ENCODE measurements at places on chromosomes 7 and 10. TPM values are rescaled to one million over a fixed set of nuclear protein-coding genes. Genes with fewer than 3 reads are reported as not detected.

- DNase-seq: no peak
Observed at GRCh38 chr7:134470864-134471263, 12.0 kb upstream of the AKR1B1 start.

DNA sequence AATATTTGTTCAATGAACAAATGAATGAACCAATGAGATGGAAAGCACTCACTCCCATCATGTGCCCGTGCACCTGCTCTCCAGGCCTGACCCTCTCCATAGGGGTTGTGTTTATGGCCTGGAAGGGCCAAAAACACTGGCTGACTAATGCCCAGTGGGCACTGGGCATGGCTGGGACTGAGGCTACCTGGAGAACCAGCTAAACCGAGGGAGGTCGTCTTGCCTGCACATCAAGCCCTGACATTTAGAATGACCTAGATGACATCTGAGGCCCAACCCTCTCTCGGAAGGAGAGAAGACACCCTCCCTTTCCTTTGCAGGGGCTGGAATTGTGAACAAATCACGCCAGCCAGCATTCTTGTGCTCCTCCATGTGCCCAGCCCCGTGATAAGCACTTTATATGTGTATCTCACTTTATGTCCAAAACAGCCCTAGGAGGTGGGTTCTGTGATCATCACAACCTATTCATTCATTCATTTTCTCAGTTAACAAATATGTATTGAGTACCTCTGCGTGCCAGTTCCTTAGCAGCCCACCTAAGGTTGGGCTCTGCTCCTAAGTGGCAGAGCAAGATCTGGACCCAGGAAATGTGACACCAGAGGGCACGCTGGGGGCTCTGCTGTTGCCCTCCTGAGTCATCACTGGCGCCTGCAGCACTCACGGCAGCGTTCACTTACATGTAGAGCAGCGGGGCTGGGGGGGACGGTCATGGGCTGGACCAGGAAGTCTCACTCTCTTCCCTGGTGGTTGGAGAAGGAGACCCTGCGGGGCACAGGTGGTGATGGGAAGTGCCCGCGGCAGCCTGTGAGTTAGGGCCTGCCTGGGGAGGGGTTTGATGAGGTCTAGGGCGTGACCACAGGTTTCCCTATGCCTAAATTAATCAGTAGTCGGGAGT, 52.0 kb downstream of the TSPAN15 start:
- DNase-seq: no peak

The CUBN gene
- 2.1 TPM for total RNA-seq

- DNase-seq: no peak
Observed at GRCh38 chr7:106070567-106071254, 41.4 kb downstream of the SYPL1 start.

DNA sequence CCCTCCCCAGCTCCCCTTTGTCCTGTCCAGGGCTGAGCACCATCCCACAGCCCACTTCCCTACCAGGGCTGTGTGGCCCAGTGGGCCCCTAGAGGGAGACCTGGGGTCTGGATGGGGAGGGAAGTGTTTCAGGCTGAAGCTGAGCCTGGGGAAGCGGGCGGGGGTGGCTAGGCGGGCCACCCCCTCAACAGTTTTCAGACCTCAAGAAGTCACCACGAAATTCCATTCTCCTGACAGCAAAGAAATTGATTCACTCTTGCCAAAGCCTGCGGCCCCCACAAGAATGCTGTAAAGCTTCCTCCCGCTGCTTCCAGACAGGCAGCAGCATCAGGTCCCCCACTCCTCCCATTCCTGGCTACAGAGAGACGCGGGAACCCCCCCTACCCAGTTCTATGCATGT, 2.5 kb upstream of the LFNG start:
- no peak for DNase-seq

DNA sequence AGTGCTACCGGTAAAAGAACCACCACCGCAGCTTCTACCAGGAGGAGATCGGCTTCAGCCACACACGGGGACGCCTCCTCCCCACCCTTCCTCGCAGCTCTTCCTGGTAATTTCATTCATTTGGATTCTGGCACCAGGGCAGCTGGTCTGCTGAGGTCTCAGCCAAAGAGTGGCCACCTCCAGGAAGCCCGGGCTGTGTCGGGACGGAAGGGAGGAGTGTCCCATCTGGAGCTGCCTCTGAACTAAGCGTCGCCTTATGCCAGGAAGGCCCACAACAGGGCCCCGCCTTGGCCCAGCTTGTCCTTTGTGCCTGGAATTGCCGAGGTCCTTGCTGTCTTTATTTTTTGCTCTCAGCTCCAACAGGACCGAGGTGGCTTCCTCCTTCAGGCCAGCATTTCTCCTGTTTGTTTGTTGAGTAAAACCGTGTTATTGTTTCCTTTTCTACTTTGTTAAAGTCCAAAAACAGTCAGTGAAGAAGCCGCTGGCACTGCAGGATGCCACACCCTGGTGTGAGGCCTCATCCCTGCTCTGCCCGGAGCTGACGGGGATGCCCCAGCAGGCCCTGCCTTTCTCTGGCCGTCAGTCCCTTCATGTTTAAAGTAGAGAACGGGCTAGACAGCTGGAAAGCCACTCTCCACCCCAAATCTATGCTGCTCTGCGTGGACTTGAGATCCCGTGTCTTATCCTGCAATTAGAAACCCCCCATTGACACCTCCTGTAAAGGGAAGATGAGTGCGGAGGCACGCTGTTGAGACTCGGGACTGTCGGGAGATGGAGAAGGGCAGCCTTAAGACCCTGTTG, 24.5 kb upstream of the TTYH3 start:
- no peak for DNase-seq

- no peak for DNase-seq
Observed at GRCh38 chr7:134403062-134403461, 55.8 kb downstream of the AKR1B1 start.

- DNase-seq: no peak
Observed at GRCh38 chr10:72037266-72037665, 51.1 kb downstream of the SPOCK2 start.

- DNase-seq: no peak
Observed at GRCh38 chr7:107051376-107051775, 6.9 kb downstream of the PRKAR2B start.

DNA sequence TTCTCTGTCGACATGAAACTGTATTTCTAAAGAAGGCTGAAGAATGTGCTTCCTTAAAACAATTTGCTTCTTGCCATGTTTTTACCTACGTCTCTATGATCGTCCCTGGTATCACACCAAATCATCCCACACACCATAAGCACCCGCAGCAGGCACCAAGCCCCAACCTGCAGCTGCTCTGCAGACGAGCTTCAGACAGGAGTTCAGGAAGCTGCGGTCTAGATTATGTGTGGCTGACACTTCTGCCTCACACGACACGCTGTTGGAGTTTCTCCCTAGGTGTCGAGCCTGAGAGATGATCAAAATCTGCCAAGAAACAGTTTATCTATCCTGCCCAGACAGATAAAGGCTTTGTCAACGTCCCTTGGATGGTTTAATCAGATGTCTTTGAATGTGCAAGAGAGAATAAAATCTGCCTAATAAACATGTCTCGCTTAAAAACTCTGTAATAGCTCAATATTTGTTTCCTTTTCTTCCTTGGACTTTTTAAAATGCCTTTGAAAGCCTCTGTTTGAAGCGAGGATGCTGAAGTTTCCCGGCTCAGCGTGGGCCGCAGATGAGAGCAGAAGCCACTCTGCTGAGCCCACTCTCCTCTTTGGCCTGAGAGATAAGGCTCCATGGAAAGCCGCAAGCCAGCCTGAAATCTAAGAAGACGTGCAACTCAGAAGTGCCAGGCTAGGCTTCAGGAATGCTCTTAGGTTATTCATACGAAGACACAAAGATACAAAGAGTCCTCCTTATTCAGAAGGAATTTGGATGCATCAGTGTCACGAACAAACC, 158.3 kb upstream of the PFKP start:
- no peak for DNase-seq

The WNT2 gene
- not detected for total RNA-seq

DNA sequence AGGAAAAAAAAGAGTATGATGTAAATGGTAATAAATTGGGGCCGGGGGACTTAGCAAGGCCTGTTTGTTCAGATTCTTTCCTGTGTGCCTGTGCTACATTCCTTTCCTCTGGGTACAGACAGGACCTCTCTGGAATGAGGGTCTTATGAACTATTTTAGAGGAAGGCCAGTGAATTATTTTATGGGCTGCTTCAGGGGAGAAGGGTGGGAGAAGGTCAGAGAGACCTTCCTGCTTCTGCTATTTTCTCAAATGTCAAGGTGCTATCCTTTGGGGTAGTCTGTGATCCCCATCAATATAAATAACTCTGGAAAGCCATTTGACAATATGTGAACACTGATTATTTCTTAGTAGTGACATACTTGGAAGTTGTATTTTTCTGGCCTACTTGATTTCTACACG, 426.5 kb downstream of the SH2D4B start:
- DNase-seq: no peak

The SPAM1 gene
- not detected for total RNA-seq

- no peak for DNase-seq
Observed at GRCh38 chr7:116588225-116588624, 63.4 kb downstream of the CAV1 start.

Measured in glomerular endothelial cell (primary cell).